Activated naive CD4-positive, alpha-beta T cell treated with anti-CD3 and anti-CD28 coated beads for 36 hours (primary cell): ENCODE measurements at places on chromosomes 1 and 21. TPM values are rescaled to one million over a fixed set of nuclear protein-coding genes. Genes with fewer than 3 reads are reported as not detected.

SLAMF9 gene
- total RNA-seq: not detected

DDX59 gene
- total RNA-seq: 22.7 TPM

PLD5 gene
- total RNA-seq: not detected

KRTAP10-3 gene
- total RNA-seq: not detected

SLC25A33 gene
- total RNA-seq: 4.7 TPM

SIK1 gene
- total RNA-seq: 5.2 TPM

ETV3L gene
- not detected for total RNA-seq

RERE gene
- 47.6 TPM for total RNA-seq

LPAR3 gene
- 0.74 TPM for total RNA-seq

DNA sequence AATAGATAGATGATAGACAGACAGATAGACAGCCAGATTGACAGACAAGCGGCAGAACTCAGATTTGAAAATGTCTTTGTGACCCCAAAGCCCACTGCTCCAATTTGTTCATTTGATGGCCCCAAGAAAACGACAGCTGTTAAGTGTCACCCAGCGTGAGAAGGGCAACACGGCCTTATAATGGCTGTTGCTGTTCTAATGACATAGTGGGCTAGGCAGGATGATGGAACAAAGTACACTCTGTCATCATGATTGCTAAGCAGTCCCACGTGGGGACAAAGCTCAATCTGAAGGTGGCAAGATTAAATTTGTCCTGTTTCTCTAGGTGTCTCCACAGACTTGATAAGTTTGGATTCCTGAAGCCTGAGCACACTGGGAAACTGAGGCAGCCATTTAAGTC is 112.9 kb downstream of the DAB1 start:
- DNase-seq: no peak

DNA sequence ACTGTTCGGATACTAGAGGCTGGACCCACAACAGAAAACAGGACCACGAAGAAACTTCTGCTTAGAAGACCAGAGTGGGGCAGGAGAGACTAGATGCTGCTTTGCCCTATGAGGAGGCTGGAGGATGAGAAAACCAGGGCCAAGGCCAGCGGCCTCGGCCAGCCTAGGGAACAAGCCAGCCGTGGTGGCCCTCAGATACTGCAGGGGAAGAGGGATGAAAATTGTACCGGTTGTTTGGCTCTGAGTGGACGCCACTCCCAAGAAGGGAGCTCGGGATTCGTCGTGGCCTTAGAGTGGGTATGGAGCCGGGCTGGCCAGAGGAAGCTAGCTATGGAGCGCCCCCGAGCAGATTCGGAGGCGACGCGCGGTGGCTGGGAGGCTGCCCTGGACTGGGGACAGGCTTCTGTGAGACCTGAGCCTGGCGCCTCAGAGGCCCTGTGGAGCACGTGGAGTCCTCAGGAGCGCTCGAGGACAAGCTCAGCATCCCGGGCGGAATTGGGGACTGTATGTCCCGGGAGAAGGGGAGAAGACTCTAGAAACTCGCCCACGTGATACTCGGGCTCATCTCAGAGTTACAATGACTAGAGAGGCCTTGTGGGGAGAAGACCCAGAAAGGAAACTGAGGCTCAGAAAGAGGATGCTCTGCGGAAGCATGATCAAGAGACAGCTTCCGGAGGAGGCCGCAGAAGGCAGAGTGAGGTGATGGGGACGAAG is 2.8 kb downstream of the PRRX1 start:
- DNase-seq: no peak

DNA sequence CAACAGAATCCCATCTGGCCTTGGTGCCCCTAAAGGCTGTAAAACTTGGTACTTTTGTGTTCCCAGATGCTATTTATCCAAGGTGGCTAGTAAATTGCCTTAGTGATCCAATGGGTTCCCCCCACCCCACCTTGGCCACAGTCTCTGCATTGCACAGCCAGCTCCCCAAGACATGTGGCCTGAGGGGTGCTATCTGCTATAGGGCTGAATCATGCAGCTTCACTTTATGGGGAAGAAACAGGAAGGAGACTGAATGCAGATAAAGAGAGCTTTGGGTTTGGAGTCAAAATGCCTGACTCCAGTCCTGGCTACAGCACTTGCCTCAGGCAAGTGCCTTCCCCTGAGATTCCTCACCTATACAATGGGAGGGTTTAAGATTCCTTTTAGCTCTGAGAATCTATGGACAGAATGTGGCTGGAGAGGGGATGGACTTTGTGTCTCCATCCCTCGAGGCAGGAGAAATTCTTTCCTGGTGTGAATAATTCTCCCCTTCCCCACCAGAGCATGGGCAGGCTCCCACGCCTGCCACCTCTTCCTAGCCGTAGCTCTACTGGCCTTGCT is 6.5 kb downstream of the RHEX start:
- DNase-seq: no peak

DNA sequence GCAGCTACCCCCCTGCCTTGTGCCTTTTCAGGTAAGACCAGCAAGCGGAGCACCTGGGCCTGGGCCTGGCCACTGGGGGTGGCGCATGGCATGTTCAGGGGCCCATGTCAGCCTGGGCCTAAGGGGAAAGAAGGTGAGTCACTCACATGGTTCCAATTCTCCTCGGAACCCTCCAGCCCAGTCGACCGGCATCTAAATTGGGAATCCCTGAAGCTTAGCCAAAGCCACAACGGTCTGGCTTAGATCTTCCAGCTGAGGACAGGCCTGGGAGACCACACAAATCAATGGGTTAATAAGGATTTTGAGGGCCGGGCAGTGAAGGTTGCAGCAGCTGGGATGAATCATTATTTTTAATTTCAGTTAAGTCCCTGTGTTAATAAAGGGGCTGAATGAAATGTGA is 145.1 kb upstream of the SMYD2 start:
- no peak for DNase-seq

DNA sequence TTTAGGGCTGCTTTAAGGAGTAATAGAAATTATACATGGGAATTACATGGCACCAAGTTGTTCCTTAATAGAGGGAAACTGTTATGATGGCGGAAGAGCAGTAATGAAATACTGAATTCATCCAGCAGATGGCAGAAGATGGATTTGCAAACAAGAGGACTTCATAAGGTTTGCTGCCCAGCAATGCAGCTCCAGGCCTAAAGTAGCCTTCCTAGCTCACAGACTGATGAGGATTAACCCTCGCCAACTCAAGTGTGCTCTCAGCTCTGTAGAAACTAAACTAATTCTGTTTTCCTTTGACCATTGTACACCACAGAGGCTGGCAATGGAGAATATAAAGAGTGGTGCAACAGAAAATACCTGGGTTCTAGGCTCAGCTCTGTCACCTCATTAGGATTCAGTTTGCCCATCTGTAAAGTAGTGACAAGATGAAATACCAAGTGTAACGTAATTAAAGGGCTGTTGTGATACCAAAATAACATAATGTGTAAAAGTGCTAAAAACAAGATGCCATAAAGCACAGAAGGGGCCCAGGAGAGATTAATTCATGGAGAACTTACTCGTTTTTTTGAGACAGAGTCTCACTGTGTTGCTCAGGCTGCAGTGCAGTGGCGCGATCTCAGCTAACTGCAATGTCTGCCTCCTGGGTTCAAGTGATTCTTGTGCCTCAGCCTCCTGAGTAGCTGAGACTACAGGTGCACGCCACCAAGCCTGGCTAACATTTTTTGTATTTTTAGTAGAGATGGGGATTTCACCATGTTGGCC is 102.4 kb upstream of the SERBP1 start:
- peak; percentile 10 for DNase-seq

DNA sequence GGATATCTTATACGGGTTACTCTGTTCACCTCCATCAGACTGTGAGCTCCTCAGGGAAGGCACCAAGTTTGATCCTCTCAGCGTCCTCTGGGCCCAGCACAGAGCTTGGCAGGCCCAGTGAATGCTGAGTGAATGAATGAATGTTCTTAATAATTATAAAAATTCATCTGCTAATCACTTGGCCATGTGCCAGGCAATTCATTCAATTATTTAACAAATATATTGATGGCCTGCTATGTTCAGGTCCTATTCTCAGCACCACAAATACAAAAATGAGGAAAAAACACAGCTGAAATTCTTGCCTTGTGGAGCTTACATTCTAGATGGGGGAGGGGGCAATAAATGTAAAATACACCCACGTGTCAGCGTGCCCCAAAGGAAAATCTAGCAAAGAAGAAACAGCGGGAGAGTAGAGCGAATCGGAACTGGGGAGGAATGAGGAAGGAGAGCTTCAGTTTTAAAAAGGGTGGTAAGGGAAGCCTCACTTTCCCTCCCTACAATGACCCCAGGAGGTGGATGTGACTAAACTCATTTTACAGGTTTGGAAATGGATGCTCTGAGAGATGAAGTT is 15.8 kb downstream of the CDCP2 start:
- DNase-seq: no peak

- peak; percentile 59 for DNase-seq
Observed at GRCh38 chr1:9289711-9290485, 2.8 kb upstream of the SPSB1 start.

DNA sequence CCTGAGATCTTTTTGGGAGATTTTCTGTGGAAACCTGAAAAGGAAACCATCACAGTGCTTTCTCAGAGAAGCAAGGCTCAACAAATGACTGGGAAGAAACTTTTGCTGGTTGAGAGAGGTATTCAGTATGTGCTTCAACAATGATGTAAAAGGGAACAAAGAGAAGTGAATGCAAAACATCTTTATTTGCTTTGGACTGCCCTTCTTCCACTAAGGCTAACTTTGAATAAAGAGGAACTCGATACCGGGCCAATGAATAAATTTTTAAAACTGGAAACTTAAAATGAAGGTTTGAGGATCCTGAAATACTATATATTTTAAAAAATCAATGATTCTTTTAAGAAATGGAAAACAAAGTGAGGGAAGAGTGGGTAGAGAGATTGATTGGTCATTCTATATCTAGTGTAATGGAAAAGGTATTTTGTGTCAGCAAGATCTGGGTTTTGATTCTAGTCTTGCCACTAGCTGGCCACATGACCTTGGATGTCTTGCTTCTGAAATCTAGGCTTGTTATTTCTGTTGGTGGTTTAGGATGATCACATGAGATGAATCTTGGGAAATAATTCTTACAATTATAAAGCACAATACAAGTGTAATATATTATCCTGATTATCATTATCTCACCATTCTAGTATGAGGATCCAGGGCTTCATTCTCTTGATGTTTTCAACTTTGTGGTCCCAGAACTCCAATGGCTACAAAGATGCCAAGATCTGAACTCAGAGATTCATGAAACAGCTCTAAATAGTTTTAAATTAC is 34.6 kb upstream of the APOBEC4 start:
- DNase-seq: no peak

GRCh38 chr1:225700164-225700821 is 47.4 kb upstream of the ENAH start:
- no peak for DNase-seq

GRCh38 chr1:178488393-178488792 is 8.4 kb downstream of the CLEC20A start:
- DNase-seq: no peak

GRCh38 chr1:93328809-93329760 is 16.6 kb upstream of the DR1 start:
- no peak for DNase-seq

DNA sequence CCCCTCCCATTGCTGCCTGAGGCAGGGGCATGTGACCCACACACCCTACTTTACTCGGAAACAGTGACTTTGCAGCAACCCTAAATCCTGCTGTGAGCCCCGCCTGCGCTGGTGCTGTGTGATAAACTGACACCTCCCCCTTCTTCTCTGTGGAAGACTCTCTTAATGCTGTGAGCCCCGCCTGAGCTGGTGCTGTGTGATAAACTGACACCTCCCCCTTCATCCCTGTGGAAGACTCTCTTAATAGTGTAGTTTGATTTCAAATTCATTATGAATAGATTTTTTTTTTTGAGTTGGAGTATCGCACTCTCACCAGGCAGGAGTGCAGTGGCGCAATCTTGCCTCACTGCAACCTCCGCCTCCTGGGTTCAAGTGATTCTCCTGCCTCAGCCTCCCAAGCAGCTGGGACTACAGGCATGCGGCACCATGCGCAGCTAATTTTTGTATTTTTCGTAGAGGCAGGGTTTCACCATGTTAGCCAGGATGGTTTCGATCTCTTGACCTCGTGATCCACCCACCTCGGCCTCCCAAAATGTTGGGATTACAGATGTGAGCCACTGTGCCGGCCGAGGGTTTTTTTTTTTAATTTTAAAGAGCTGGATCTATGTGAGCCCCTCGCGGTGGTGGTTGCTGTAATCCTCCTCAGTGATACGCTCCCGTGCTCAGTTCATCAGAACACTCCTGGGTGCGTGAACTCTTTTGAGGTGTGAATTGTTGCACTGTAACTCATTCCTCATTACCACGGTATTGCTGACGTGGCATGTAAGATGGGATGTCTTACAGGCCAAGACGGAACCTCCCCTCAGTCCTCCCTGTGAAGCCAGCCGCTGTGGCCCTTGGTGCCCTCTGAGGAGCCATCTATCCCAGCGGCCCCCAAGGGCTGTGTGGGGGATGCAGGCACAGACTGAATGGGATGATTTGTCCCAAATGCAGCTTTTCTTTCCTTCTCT is 60.3 kb downstream of the GALNT2 start:
- peak; percentile 86 for DNase-seq

GRCh38 chr21:37546949-37547614 is 180.5 kb downstream of the DYRK1A start:
- peak; percentile 37 for DNase-seq

GRCh38 chr21:17089091-17089491 is 423.8 kb upstream of the CXADR start:
- DNase-seq: no peak

DNA sequence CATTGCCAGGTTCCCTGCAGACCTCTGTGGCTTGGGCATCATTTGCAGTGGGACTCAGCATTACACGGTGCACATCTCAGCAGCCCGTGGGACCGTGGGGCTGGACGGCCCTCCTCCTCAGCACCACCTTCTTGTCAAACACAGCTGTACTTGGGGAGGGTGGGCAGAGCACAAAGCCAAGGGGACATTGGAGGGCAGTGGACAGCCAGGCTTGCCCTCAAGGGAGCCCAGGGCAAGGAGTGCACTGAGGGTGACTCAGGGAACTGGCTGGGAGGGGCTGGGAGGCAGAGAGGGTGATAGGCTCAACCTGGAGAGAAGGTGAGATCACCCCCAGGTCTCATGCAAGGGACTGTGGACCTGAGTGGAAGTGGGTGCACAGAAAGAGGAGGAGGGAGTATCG is 3.4 kb downstream of the CAPN9 start:
- no peak for DNase-seq
